ENCODE measurements at places on chromosomes 5 and 9. TPM values are rescaled to one million over a fixed set of nuclear protein-coding genes. Genes with fewer than 3 reads are reported as not detected.

Gene PCDHGB1
- total RNA-seq = 9.6 TPM

Gene TAF1L
- not detected for total RNA-seq

Gene QRFP
- total RNA-seq = not detected

Gene TPRN
- total RNA-seq = 9.6 TPM

Gene OSMR
- total RNA-seq = not detected

Gene BASP1
- 832 TPM for total RNA-seq

Gene RASGEF1C
- total RNA-seq = 21.1 TPM

Gene LCN12
- 2.9 TPM for total RNA-seq

Gene PHYHD1
- 4.4 TPM for total RNA-seq

Gene SHROOM1
- total RNA-seq = 5.1 TPM

Gene PSMB7
- 185 TPM for total RNA-seq

Gene TEK
- 1.0 TPM for total RNA-seq

Measured in glutamatergic neuron (in vitro differentiated cells).